Stimulated activated CD8-positive, alpha-beta memory T cell treated with anti-CD3 and anti-CD28 coated beads, Interleukin-15, amount 100 ng/mL, for 1 hour (primary cell): ENCODE measurements at places on chromosomes 6 and 20.

- no peak for DNase-seq
These were observed 233.0 kb downstream of the ERMARD start for GRCh38 chr6:169984181-169985120.

GRCh38 chr6:163373240-163373639, 41.3 kb upstream of the QKI start:
- DNase-seq = no peak

- DNase-seq = no peak
These were observed 4.2 kb downstream of the TCF19 start for GRCh38 chr6:31162463-31163165.

GRCh38 chr6:138953451-138953850, 34.6 kb downstream of the REPS1 start:
- DNase-seq = no peak

GRCh38 chr6:52815167-52816092, 11.8 kb upstream of the GSTA1 start:
- peak; percentile 4 for DNase-seq

- no peak for DNase-seq
These were observed 32.8 kb downstream of the TSPYL4 start for GRCh38 chr6:116221067-116221466.

DNA sequence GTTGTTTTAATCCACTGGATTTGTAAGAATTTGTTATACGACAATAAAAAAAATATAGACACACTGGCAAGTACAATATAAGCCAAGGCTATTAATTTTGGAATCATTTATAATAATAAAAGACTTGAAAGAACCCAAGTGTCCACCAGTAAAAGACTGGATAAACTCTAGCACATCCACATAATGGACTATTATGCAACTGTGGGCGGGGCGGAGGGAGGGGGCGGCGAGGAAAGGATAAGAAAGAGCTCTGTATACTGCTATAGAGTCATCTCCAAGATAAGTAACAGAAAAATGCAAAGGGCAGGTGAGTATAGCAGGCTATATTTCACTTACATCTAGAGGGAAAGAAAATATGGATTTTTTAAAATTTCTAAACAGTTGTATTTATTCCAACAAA, 123.3 kb downstream of the TBC1D32 start:
- no peak for DNase-seq

DNA sequence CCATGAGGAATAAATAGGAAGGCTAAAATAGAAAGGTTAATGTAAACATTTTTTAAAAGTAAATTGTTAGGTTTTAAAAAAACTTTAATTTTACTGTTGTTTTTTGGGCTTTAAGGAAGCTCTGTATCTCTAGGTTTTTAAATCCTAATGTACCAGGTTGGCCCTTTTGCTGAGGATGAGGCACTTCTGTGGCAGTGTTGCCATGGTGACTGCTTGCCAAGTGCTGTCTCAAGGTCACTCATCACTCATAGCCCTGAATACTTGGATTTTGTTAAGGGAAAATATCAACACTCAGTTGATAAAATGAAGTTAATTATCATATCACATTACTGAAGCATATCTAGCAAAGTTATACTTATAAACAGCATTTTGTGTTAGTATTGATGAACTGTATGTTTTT, 50.2 kb downstream of the NCOA3 start:
- no peak for DNase-seq

DNA sequence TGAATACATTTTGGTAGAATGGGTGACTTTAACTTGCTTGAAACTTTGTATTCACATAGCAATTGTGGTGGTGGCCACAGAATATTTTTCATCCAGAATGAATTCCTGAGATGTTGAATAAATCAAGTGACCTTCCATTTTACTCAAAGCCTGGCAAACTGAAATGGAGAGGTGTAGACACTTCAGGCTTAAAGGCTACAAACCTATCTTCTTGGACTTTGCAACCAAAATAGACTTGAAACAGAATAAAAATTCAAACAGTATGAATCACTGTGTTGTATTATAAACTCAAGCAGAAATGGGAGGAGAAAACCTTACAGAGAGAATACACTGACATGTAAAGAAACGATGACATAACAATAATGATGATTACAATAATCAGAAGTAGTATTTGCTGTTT, 371.6 kb downstream of the BCKDHB start:
- DNase-seq = no peak

- no peak for DNase-seq
These were observed 91.4 kb downstream of the THBS2 start for GRCh38 chr6:169162249-169162648.

GRCh38 chr6:120354452-120355098, 979.7 kb downstream of the TBC1D32 start:
- DNase-seq = no peak

- DNase-seq = no peak
These were observed 111.9 kb downstream of the ARMC2 start for GRCh38 chr6:108959972-108960582.

GRCh38 chr6:7561153-7561964, 19.9 kb downstream of the DSP start:
- DNase-seq = no peak

DNA sequence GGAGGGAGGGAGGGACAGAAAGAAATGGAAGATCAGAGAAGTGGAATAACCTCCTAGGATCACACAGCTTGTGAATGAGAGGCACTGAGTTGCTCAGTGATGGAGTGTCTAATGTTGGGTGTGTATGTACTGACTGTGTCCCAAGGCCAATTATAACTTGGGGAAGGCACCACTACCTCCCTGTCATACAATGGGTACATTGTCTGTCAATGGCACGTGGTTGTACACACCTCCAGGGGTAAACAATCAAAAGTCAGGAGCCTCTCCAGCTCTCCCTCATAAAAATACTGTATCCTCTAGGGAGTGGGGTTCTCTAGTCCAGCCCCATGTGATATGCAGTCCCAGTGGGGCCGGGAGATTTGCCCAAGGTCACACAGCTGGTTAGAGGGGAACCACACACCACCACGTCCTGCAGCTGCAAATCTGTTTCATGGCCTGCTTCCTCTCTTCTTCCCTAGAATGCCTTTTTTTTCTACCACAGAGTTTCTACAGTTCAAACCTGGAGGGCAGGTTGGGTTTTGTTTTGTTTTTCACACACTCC, 112.5 kb downstream of the SNX5 start:
- DNase-seq = no peak

DNA sequence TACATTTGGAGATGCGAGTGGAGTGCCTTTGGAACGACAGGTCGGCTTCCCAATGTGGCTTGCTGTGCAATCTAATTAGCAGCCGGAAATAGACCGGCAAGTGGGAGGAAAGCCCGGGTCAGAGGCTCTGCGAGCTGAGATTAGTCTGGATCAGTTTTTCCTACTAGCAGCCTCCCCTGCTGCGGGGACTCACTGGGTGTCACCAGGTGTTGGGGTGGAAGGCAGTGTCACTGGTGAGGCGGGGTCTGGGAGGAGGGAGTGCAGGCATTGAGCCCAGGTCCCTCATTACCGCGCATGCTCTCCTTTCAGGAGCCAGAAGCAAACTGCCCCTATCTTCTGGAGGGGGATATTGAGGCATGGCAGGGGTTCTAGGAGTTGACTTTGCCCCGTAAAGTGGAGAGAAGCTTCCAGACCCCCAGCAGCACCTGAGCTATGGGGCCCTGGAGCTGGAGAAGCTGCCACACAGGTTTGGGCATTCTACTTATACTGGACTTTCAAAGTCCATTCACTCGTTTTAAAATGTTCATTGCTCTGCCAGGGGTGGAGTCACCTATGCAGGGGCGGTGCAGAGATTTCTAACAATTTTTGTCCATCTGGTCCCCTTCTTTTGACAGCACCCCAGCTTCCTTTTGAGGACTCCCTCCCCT, 11.0 kb downstream of the SULF2 start:
- no peak for DNase-seq

- DNase-seq = no peak
These were observed 16.9 kb upstream of the TGM2 start for GRCh38 chr20:38181971-38182370.

DNA sequence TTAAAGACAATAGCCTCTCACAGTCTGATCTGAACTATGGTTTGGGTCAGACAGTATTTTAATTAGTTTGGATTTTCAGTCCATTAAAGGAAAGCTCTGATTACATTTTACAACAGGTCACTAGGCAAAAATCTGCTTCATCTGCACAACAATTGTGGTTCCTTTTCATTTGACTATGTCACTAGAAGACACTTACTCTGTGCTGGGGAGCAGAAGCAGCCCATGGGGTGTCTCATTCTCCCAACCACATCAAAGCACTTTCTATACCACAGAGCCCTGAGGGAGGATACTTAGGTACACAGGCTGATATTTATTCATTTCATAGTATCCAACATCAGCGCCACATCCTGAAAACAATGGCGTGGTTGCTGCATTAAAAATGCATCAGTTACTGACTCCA, 36.6 kb upstream of the HDAC2 start:
- no peak for DNase-seq

GRCh38 chr6:134056046-134056445, 3.6 kb upstream of the SLC2A12 start:
- DNase-seq = no peak

DNA sequence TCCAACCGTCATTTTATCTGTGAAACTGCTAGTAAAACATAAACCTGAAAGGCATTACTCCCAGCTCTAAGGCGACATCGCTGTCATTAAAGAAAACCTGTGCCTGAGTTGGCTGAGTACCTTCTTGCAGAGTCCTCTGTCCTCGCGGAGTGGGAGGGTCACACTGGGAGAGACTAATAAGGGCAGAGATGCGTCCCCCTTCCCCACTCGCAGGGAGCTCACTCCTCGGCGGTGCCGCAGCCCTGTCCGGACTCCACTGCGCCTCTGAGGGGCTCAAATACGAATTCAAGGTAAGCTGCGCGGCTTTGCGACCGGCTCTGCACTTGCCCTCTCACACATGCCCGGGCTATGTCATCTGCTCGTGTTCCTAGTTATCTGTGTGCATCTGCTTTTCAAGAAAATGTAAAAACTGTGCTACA, at the start of gene COL19A1:
Gene COL19A1, plus strand, starts transcription at position 206 of the 419 bp plus-strand sequence. CDS start 13,012 bp downstream, outside the sequence.
- no peak for DNase-seq

DNA sequence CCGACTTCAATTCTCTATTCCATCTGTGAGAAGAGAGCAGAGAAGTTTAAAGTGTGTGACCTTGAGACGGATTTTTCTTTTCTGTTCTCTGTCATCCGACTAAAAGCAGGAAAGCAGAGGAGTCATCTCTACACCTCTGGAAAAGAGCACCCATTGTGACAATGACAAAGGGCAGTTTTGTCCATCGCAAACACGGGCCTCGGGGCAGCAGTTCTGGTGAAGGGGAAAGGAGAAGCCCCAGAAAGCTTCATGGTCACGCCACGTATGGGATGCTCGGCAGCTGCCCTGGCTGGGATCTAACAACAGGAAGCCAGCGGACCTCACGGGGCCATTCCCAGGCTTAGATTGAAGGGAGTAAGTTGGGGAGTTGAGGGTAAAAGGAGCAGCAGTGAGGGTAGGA, 52.0 kb upstream of the HBS1L start:
- no peak for DNase-seq

DNA sequence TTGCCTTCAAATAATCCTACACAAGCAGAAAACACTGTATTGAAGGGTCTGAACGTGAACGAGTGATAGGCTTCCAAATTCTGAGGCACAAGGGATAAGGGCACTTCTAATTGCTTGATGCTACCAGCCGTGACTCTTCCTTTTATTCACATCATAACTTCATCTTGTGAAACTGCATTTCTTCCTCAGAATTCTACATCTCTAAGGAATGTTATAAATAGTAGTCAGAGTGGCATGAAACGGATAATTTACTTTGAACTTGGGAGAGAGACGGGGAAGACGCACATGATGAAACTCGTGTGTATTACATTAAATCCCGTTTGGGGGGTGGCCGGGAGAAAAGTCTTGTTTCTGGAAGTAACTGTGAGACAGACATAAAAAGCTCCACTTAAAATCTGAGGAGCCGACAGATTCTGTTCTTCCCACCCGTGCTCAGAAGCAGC, 754 bp downstream of the HDDC2 start:
- no peak for DNase-seq

GRCh38 chr6:3770023-3770720, 18.7 kb upstream of the PXDC1 start:
- no peak for DNase-seq

DNA sequence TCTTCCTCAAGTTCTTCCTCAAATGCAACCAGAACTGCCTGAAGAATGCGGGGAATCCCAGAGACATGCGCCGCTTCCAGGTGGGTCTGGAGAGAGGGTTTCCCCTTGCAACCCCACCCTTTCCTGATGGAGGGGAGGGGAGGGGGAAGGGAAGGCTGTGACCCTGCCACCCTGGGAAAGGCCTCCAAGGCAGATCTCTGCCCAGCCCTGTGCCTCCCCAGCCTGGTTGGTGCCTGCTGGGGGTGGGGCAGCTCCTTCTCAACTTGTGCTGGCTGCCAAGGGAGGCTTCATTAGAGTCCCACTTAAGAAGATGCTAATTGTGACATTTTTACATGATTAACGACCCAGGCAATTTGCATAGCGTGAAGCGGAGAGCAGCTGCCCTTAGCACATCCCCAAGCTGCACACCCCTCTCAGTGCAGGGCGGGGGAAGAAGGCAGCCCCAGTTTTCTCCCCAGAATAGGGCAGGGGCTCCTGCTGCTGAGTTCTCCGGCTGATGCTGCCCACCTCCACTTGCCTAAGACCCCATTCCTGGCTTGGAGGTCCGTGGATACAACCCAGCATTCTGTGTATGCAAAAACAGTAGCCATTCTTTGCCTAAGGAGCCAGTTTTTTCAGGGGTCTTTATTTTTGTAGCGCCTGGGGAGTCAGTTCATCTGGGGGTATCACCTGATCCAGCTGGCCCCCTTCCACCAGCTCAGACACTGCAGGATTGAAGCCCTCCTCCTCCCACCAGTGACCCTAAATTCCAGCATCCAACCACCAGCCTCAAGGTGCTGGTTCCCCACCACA, 51.7 kb downstream of the CPXM1 start:
- no peak for DNase-seq

DNA sequence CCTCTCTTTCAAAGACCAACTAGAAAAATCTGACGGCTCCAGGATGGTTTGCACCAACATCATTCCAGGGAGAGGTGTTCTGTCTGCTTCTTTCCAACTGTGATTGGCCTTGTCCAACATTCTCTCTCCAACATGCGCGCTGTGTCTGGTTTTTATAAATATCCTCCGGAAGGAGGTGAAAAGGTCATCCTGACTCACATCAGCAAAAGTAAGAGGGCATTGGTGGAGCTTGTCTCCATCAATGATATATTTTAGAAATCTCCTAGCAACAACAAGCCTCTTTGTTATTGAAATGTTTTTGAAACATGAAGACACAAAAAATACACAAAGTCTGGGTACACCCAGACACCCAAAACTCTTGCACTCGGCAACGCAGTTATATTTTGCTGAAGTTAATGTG, 475.3 kb upstream of the JARID2 start:
- no peak for DNase-seq

DNA sequence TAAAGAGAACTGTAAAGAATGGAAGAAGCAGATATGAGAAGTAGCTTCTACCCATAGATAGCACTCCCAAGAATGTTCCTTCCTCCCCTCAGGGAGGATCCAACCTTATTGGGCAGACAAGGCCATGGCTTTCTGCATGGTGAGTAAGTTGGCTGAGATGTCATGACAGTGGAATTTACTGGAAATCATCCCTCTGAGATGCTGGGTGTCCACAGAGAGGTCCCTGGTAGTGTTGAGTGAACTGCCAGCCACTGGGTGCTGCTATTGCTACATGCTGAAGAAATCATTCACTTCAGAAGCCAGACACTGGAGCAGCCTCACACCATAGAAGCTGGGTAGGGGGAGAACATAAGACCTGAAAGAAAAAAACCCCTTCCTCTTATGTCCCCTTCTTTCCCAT, 46.4 kb upstream of the FERMT1 start:
- no peak for DNase-seq
